ENCODE measurements at places on chromosomes 1 and 21. TPM values are rescaled to one million over a fixed set of nuclear protein-coding genes. Genes with fewer than 3 reads are reported as not detected.

GRCh38 chr1:177448652-177449357 lies 278.0 kb downstream of the BRINP2 start:
- H3K27ac ChIP-seq: no peak overlapping the region
- H3K36me3 ChIP-seq: no peaks in the 10 kb centered on the region
- H3K4me3 ChIP-seq: no peak overlapping the region
- no peak for DNase-seq

DNA sequence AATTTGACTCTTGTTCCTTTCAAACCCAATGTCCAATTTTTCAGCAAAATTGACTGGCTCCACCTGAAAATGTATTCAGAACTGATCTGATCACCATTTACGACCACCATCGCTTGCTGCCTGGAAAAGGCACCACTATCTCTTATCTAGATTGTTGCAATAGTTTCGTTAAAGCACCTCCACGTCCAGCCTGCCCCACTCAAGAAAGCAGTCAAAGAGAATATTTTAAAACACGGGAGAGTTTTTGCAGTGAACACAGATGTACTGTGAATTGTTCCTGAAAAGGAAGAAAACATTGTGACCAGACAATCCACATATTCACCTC lies 4.0 kb upstream of the OR11L1 start:
- peaks cover 3% of the 10 kb centered on the region for H3K4me1 ChIP-seq
- no peak overlapping the region for H3K27ac ChIP-seq
- no peaks in the 10 kb centered on the region for H3K27me3 ChIP-seq
- DNase-seq: no peak
- no peak overlapping the region for H3K4me3 ChIP-seq

DNA sequence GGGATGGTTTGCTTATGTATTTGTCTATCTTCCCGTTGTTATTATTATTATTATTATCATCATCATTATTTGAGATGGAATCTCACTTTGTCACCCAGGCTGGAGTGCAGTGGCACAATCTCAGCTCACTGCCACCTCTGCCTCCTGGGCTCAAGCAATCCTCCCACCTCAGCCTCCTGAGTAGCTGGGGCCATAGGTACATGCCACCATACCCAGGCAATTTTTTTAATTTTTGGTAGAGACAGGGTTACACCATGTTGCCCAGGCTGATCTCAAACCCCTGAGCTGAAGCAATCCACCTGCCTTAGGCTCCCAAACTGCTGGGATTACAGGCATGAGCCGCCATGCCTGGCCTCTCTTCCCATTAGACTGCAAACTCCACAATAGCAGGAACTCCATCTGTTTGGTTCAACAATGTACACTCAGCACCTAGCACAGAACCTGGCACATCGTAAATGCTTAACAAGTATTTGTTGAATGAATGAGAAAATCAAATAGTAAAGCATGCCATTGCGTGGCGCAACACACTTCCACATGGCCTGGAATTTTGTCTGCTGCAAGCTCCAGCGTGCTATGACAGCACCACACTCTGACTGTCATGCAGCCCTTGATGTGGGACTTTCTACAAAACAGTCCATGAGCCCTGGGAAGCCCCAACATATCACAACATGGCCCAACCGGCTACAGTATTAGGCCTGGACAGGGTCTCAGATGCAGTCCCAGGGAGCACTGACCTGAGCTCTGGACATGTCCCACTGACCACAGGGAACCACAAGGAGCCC lies 3.8 kb upstream of the TINAGL1 start:
- peaks cover 3% of the 10 kb centered on the region for H3K27me3 ChIP-seq
- peak; percentile 1 for DNase-seq
- H3K36me3 ChIP-seq: no peaks in the 10 kb centered on the region

KPNA6 gene
- 64.9 TPM for total RNA-seq

S100A8 gene
- total RNA-seq: not detected

PDPN gene
- total RNA-seq: not detected
